ENCODE measurements at places on chromosomes 12 and 14. TPM values are rescaled to one million over a fixed set of nuclear protein-coding genes. Genes with fewer than 3 reads are reported as not detected.

- DNase-seq = no peak
Measured at GRCh38 chr12:92915365-92915764, 13.7 kb downstream of the EEA1 start.

Gene ZNF140
- not detected for total RNA-seq

Gene UNC79
- not detected for total RNA-seq

Gene ACVRL1
- total RNA-seq = 1.4 TPM

DNA sequence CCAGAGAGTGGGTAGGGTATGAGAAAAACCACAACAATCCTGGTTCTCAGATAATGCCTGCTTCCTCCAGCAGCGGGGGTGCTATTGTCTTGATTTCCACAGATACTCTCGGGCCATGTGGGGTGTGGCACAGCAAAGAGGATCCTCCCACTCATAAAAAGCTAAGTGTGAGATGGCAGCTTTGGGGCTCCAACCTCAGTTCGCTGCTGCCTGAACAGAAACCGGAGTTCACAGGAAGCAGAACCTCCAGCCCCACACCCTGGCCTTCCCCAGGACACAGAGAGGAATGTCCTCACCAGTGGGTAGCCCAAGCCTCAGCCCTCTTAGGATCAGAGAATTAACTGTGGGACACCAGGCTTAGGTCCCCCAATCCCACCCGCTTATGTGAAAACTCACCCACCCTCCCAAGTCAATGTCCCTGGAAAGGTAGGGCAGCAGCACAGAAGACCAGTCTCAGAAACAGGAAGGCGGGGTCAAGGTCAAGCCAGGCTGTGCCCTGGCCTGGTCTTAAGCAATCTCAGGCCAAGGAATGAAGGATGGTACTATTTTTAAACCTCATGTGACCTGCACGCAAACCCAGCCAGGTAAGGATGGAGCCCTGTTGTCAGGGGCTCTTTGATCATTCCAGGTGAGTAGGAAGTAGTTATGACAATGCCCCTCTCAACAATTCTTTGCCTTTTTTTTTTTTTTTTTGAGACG, 9.0 kb downstream of the KCTD10 start:
- DNase-seq = no peak

GRCh38 chr14:70108419-70108818, 80.3 kb downstream of the SLC8A3 start:
- no peak for DNase-seq

DNA sequence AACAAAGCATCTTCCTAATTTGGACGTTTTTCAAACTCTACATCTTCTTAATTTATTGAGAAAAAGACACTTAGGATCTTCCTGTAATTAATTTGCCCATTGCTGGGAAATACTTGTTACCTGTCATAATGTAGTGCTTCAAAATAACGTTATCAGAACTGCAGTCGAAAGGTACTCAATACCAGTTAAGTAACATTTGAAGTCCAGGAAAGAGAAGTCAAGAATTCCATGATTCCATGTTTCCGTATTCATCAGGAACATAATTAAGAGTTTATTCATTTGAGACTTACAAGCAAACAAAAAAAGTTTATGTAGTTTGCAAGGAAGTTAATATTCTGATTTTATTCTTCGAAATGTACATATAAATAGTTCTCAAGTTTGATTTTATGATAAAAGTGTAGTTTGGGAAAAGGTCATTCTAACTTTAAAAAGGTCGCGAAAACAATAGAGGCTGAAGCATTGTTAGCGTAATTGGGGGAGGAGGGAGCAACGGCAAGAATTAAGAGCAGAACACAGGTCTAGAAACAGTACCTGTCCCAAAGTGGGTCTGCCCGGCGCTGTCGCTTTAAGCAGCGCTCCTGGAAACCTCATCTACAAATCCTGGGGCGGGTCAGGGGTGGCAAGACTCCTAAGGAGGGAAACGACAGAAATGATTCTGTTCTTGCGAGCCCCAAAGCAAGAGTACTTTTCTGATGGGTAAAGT, 1.2 kb upstream of the KCNMB4 start:
- DNase-seq = no peak
